ENCODE measurements at places on chromosomes 13 and 19.

DNA sequence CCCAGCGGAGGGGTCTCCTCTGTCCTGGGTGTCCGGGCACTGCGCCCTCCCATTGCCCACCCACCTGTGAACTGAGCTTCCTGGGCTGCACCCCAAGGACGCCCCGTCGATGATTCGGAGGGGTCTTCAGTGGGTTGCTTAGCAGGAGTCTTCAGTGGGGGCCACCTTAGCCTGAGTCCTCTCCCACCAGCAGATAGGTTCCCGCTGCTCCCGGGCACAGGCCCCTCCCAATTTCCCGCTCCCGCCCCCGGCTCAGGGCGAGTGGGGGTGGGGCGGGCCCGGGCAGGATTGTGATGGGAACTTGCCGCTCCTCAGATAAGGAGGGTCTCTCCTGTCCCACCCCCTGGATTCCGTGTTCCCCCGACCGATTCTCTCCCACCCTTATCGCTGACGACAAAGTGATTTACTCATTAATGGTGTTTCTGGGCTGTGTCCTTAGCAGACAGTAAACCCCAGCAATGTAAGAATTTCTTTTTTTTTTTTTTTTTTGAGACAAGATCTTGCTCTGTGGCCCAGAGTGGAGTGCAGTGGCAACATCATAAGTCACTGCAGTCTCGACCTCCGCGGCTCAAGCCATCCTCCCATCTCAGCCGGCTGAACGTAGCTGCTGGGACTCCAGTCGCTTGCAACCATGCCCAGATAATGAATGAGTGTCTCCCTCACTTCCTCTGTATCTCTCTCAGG, 655 bp upstream of the S1PR5 start:
- DNase-seq = no peak

GRCh38 chr13:24614306-24615080, 65.7 kb upstream of the ATP12A start:
- no peak for DNase-seq

DNA sequence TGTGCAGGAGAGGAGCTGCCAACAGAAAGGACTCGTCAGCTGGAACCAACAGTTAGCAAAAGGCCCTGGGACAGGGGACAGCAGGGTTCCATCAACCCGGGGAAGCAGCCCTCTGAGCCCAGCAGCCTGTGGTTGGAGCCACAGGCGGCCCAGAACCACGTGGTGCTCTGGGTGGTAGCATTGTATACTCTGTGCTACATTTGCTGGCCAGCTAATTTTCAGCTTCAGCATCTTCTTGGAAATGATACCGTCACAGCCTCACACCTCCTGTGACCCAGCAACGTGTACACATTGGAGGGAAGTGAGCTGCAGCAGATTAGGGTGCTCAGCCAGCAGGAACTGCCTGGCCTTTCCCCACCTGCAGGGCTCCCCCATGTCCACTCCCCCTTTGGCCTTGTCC, 13.1 kb upstream of the MTIF3 start:
- no peak for DNase-seq

GRCh38 chr13:45231722-45232121, 30.9 kb upstream of the KCTD4 start:
- DNase-seq = no peak

GRCh38 chr13:74732736-74733385, 598.7 kb upstream of the KLF12 start:
- DNase-seq = no peak

DNA sequence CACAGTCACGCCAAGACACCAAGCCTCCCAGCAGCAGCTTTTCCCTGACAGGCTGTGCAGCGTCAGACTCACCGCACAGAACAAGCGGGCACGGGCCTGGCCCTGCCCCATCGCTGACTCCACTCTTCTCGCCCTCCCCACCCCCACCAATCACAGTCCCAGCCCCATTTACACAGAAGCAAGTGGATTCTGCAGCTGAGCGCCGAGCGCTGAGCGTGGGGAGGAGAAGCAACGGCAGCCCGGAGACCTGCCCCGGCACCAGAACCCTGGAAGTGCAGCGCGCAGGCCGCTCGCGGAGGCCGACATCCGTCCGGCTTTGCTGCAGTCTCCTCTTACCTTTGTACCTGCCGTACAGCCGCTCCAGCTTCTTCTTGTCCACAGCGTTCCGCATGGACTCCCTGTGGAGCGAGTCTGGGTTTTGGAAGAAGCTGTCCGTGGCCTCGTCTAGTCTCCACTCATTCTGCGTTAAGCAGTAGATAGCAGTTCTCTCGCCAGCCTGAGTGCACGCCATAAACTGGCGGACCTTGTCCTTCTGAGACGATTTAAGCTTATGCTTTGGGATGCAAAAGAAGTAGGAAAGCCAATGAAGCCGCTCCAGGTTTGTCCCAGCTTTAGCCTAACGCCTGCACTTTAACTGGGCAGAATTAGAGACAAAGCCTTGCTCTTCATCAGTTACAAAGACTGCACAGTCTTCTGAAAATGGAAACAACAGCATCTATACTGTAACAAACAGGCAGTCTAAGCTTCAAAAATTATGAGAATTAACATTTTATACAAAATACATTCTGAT, 6.8 kb downstream of the DCUN1D2 start:
- DNase-seq = no peak

DNA sequence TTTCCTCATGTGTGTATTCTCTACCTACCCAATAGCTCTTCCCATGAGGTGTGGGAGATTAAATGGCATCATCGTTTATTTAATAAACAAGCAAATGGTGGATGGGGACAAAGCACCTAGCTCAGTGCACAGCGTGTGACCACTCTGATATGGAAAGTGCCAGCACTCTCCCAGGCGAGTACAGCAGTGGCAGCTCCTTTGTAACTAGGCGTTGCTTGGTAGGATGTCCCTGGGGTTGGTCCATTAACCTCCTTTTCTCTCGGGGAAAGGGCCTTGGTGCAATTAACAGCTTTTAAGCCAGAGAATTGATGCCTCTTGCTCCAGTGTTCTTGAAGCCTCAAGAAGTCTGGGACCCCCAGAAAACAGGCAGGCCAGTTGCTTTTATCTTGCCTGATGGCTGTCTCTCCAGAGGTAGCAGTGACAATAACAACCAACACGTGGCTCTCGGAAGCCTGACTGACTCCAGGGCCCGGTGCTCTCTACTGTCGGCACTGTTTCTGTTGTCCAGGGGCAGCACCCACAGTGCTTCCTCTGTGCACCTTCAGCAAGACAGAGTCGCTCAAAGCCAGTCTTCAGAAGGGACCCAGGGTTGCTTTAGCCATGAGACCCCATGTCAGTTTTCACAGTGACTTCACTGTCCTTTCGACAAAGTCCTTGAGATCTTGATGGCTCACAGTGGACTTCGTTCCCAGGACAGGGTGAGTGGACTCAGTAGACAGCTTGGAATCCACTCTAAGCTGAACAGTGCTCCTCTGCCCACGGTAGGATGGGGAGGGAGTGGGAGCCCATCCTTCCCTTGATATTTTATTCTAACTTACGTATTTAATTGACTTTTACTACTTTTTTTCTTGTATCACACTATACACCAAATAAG, 33.9 kb upstream of the NPAS1 start:
- DNase-seq = no peak

GRCh38 chr13:101835920-101836319, 383.4 kb downstream of the ITGBL1 start:
- no peak for DNase-seq

DNA sequence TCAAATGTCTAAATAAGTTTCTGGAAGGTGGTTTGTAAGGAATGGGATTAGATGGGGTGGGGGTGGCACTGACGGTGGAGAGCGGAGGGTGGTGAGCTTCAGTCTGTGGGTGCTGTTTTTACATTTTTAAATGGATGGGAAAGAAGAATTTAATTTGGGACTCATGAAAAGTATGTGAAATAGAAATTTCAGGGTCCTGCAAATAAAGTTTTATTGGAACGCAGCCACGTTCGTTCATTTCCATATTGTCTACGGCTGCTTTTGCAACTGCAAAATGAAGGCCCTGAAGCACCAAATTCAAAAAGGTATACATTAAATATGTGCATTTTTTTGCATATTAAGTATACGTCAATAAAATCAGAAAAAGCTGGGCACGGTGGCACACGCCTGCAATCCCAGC, 9.9 kb downstream of the KANK2 start:
- DNase-seq = no peak

DNA sequence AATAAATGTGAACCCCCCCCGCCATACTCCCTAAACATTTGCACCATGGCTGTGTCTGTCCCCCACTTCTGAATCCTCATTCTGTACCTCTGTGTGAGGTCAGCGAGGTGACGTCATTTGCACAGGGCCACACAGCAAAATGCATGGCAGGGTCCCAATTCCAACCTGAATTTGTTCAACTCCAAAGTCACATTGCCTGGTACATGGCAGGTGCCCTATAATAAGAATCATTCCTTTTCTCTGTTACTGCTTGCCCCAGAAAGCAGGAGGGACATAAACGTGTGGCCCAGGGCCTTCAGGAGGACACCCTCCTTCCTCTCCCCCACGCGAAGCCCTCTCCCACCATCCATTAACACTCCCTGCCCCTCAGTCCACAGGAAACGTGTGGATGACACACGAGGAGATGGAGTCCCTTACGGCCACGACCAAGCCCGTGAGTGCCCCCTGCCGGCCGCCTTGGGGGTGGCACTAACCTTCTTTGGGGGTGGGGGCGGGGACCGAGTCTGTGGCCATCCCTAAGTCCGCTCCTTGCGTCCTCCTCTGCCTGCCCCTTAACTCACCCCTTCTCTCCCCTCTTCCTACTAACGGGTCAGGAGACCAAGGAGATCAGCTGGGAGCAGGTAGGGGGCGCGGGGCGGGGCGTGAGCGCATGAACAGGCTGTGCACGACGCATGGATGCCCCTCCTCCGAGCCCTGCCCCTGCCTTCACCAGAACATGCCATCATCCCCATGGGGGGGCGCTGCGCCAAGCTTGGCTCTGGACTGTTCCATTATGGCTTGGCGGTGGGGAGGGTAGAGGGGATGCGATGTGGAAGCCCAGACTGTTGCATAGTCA, 9.4 kb downstream of the HRC start:
- peak; percentile 81 for DNase-seq

GRCh38 chr19:2988568-2988967, 11.2 kb downstream of the TLE6 start:
- DNase-seq = no peak

GRCh38 chr19:56119582-56119978, 1.5 kb downstream of the ZNF787 start:
- DNase-seq = no peak

Data from stimulated activated naive CD8-positive, alpha-beta T cell treated with anti-CD3 and anti-CD28 coated beads, Interleukin-15, amount 100 ng/mL, for 72 hours (primary cell).